Activated T-cell treated with anti-CD3 and anti-CD28 coated beads, Interleukin-2, amount 50 U/mL, for 24 hours (primary cell): ENCODE measurements at places on chromosomes 3 and 15.
A peak's percentile ranks its signal among the peaks of the same experiment; 100 is the strongest.

DNA sequence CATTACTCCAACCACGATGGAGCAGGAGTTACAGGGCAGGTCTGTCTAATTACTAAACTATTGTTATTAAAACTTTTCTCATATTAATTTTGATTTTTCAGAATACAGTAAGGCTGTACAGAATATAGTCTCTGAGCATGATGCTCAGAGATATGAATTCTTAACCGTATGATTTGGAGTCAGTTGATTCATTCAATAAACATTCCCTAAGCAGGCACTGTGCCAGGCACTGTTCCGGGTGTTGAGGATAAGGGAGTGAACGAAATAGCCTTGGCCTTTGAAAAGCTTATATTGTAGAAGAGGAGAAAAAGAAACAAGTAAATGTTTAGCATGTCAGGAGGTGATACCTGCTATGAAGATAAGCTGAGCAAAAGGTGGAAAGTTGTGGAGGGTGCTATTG, 187.3 kb downstream of the KCNAB1 start:
- no peak for DNase-seq

DNA sequence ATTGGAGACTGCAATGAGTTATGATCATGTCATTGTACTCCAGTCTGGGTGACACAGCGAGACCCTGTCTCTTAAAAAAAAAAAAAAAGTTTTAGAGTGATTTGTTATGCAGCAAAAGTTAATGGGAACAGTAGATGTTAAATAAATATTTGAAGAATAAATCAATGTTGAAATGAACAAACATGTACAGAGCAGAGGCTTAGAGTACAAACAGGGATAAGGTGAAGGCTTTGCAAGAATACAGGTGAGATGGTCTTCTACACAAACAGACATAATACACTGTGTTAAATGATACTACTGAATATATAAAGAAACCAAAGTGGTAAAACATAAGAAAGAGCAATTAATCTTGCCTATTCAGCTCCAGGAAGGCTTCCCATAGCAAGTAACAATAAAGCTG, 265.4 kb downstream of the CNTN3 start:
- no peak for DNase-seq

GRCh38 chr3:114168150-114168549, 10.7 kb downstream of the DRD3 start:
- no peak for DNase-seq

GRCh38 chr15:39789736-39790135, 7.1 kb upstream of the FSIP1 start:
- no peak for DNase-seq

DNA sequence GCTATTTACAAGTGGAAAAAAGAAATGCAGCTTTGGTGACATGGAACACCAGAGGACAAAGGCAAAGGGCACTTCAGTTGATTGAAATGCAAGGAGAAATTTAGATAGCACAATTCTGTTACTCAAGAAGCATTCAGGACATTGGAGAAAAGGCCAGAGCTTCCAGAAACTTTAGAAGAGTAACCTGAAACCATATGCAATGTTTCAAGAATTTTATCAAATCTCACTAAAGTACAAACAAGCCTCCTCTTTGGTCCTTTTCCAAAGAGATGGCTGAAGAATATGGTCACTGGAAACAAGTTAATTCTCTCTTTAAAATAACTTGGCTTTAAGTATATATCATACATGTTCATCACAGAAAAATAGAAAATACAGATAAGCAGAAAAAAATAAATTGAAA, 14.6 kb upstream of the LMOD3 start:
- DNase-seq: no peak

- peak; percentile 53 for DNase-seq
Observed at GRCh38 chr15:70196372-70197316, 98.9 kb upstream of the TLE3 start.

DNA sequence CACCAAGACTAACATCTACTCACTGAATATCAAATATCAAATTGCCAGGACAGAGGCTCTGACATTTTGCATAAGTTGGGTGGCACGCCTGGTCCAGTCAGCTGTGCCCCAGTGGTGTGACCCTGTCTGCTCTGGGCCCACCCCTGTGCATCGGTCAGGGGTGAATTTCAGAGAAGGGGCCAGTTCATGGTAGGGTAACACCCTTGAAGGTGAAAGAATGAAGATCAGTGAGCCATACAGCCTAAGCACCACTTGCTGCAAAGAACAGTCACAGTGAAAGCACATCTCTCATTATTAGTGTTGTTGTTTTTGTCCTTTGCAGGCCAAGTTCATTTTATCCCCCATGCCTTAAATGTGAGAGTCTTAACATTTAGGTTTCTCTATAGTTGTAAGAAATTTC, 86.8 kb downstream of the MYRIP start:
- no peak for DNase-seq

DNA sequence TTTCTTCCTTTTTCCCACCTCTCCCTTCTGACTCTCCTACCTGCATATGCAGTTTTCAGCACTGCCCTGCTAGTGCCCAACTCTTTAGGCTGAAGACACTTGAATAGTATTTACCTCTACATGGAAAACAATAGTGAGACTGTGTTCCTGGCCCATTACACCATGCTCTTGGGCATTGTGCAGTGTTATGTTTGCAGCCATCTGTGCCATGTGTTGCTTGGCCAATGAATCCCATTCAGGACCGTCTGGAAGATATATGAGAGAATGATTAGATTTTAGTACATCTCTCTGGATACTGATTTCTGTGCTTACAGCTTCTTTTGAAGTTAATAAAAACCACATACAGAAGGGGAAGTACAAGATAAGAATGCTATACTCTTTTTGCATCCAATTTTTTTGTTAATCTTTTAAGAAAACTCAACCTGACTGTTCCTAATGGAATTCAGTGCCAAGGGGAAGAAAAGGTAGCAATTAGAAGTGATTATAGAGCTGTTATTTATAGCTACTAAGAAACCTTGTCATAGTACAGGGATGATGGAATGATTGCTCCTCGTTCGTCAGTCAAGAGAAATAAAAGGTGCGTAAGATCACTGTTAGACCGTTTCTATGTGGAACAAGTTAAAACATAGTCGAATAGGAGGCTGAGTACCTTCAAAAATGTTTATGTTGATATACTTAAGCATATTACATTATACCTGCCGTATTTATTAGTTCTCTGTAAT, 58.9 kb downstream of the TMEM41A start:
- DNase-seq: no peak

- peak; percentile 6 for DNase-seq
Observed at GRCh38 chr3:13712682-13713180, 163.8 kb downstream of the FBLN2 start.

- DNase-seq: no peak
Observed at GRCh38 chr15:60301024-60301423, 96.8 kb downstream of the ANXA2 start.

GRCh38 chr15:98953000-98953787, 54.4 kb downstream of the PGPEP1L start:
- no peak for DNase-seq

DNA sequence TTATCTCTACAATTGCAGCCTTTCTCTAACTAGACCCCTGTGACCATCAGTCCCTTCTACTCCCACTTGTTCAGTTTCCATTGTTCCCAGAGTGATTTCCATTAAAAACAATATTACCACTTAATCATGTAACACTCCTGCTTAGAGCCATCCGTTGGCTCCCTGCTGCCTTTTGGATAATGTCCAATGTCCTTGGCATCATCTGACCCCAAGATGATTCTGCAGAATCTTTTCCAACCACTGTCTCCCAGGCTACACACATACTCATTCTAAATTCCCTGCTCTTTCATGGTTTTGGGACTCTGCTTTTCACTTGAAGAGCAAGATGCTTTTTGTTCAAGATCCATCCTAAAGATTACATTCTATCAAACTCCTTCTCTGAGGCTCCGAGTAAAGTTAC, 7.1 kb downstream of the KCNH8 start:
- no peak for DNase-seq

DNA sequence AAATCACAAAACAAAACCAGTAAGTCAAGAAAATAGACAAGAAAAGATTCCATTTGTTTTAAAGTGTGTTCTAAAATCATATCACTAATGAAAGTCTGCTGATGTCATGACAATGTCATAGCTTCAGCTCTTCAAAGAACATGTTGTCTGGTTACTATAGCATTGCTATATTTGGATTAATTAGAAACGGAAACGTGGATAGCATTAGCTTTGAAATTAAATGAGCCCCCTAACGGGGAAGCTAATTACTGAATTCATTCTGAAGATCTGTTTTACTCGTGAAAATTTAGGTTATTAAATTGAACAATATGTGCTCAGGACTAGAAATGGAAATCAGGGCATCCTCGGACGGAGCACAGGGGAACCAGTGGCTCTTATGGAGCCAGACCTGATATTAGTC, 316.7 kb upstream of the AGTR1 start:
- DNase-seq: no peak

GRCh38 chr15:34618073-34618472, 34.6 kb upstream of the GOLGA8B start:
- DNase-seq: no peak
